ENCODE measurements at places on chromosomes 3 and 15. TPM values are rescaled to one million over a fixed set of nuclear protein-coding genes. Genes with fewer than 3 reads are reported as not detected.
A peak's percentile ranks its signal among the peaks of the same experiment; 100 is the strongest.

GRCh38 chr3:134457376-134458074, 28.3 kb downstream of the ANAPC13 start:
- no peak overlapping the region for H3K27ac ChIP-seq
- H3K36me3 ChIP-seq = no peaks in the 10 kb centered on the region
- no peak overlapping the region for H3K4me3 ChIP-seq
- no peak for DNase-seq
- H3K4me1 ChIP-seq = no peaks in the 10 kb centered on the region
- H3K27me3 ChIP-seq = peaks cover 22% of the 10 kb centered on the region

GRCh38 chr3:61899700-61900462, 338.5 kb downstream of the PTPRG start:
- no peak for DNase-seq
- H3K36me3 ChIP-seq = no peaks in the 10 kb centered on the region

DNA sequence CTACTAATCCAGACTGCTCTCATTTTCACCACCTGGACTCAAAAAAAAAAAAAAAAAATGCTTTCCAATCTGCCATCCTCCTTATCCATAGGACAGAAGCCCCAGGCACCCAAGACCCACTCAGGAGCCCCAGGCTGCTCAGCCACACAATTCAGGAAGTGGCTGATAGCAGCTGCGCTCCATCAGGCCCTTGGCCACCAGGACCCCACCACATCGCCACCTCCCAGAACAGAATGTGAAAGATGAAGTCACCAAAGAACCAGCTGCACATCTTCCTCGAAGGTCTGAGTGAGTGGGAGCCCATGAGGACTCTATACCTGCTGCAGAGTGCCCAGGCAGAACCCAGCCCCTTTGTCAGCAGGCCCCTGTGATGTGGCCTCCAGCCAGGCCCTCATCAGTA, 19.5 kb downstream of the POC1A start:
- H3K4me3 ChIP-seq = no peak overlapping the region
- no peak for DNase-seq
- no peaks in the 10 kb centered on the region for H3K27me3 ChIP-seq
- no peak overlapping the region for H3K27ac ChIP-seq

GRCh38 chr15:32715276-32715675, 2.5 kb upstream of the GREM1 start:
- H3K27me3 ChIP-seq = peaks cover 60% of the 10 kb centered on the region
- H3K4me1 ChIP-seq = peaks cover 7% of the 10 kb centered on the region
- H3K4me3 ChIP-seq = no peak overlapping the region
- peaks cover 1% of the 10 kb centered on the region for H3K36me3 ChIP-seq
- H3K27ac ChIP-seq = no peak overlapping the region
- DNase-seq = no peak

- no peak overlapping the region for H3K4me3 ChIP-seq
- no peak overlapping the region for H3K27ac ChIP-seq
- no peaks in the 10 kb centered on the region for H3K36me3 ChIP-seq
- DNase-seq = no peak
- no peaks in the 10 kb centered on the region for H3K4me1 ChIP-seq
Measured at GRCh38 chr15:25240461-25241021, 198.3 kb downstream of the UBE3A start.

ZFAND6 gene
- total RNA-seq = 50.3 TPM

DNA sequence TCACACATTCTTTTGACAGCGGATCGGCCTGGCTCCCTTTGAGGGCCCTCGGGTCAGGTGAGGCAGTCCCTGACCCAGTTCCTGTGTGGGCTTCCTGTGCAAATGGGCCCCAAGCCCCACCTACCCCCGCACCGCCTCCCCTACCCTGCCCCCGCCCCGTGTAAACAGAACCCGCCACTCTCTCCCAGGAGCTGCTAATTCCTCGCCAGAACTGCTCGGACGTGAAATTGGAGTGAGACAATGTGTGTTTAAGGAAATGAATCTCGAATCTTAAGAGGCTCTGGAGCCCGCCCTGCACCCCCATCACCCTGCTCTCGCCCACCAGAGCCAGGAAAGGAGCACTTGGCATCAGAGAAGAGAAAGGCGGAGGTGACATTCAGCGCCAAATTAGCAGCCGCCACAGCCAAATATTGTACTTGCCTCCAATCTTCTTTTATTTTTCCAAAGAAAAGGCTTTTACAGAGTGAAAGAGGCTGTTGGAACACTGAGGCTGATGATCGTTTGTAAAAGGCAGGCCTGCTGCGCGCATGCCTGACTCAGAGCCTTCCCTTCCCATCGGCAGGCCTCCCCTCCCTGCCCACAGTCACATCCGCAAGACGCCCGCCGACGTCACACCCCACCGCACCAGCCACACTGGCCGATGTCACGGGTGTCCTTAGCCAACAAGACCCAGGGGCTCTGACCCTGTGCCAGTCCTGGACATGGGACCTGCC, 53.1 kb downstream of the CACNA2D2 start:
- H3K4me1 ChIP-seq = peaks cover 7% of the 10 kb centered on the region
- H3K4me3 ChIP-seq = peak overlapping the region; percentile 70
- H3K27me3 ChIP-seq = no peaks in the 10 kb centered on the region
- peak; percentile 70 for DNase-seq
- H3K36me3 ChIP-seq = no peaks in the 10 kb centered on the region

SMC4 gene
- total RNA-seq = 163 TPM

- H3K27me3 ChIP-seq = peaks cover 76% of the 10 kb centered on the region
- DNase-seq = no peak
- no peak overlapping the region for H3K4me3 ChIP-seq
- H3K36me3 ChIP-seq = no peaks in the 10 kb centered on the region
- H3K27ac ChIP-seq = no peak overlapping the region
Measured at GRCh38 chr15:37108381-37109167, 8.2 kb upstream of the MEIS2 start.

- no peak for DNase-seq
- H3K36me3 ChIP-seq = no peaks in the 10 kb centered on the region
- no peaks in the 10 kb centered on the region for H3K27me3 ChIP-seq
- no peaks in the 10 kb centered on the region for H3K4me1 ChIP-seq
Measured at GRCh38 chr15:33358306-33358705, 47.5 kb downstream of the RYR3 start.

FANCD2 gene
- total RNA-seq = 64.2 TPM

NR1I2 gene
- not detected for total RNA-seq

- no peak overlapping the region for H3K4me3 ChIP-seq
- DNase-seq = no peak
- H3K27me3 ChIP-seq = peaks cover 5% of the 10 kb centered on the region
Measured at GRCh38 chr15:93126599-93126998, 37.6 kb upstream of the RGMA start.

GOLGA6D gene
- not detected for total RNA-seq

GRCh38 chr3:171801738-171802589, 8.3 kb downstream of the PLD1 start:
- H3K4me1 ChIP-seq = no peaks in the 10 kb centered on the region
- H3K36me3 ChIP-seq = no peaks in the 10 kb centered on the region
- peaks cover 15% of the 10 kb centered on the region for H3K27me3 ChIP-seq
- DNase-seq = no peak

CTNNB1 gene
- 139 TPM for total RNA-seq

- no peaks in the 10 kb centered on the region for H3K27me3 ChIP-seq
- H3K36me3 ChIP-seq = no peaks in the 10 kb centered on the region
- no peak overlapping the region for H3K27ac ChIP-seq
- no peak overlapping the region for H3K4me3 ChIP-seq
- no peaks in the 10 kb centered on the region for H3K4me1 ChIP-seq
Measured at GRCh38 chr3:181081930-181082329, 92.4 kb upstream of the DNAJC19 start.

SYNPR gene
- not detected for total RNA-seq

DNA sequence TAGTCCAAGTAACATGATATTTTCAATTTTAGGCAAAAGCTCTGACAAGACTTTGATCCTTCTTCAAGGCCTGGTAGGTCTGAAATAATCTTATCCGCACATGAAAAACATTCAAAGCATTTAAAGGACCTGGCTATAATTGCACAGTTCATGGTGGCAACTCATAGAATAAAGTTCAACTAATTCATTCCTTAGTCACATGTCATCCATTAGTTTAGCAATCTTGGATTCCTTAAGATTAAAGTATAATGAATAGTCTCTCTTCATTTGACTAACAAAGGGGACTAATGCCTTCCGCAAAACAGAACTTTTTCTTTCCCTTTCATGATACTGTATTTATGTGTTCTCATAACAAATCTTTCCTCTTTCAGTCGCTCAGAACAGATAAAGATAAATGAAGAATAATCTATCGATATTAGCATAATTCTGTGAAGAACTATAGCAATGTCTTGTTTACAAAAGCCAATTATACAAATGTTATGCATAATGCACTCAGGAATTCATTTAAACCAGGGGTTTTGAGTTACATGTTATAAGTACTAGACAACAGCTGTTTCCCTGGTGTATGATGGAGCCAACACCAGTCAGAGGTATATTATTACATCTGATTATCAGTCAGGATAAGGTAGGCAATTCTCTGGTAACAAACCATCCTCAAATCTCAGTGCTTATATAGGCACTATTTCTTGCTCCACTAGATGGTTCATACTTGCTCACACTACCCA, 172.5 kb downstream of the POTEB3 start:
- H3K27ac ChIP-seq = no peak overlapping the region
- H3K4me1 ChIP-seq = peaks cover 10% of the 10 kb centered on the region
- peaks cover 26% of the 10 kb centered on the region for H3K27me3 ChIP-seq
- no peak overlapping the region for H3K4me3 ChIP-seq
- no peaks in the 10 kb centered on the region for H3K36me3 ChIP-seq
- DNase-seq = no peak

- no peak overlapping the region for H3K27ac ChIP-seq
- no peaks in the 10 kb centered on the region for H3K36me3 ChIP-seq
- H3K27me3 ChIP-seq = peaks cover 1% of the 10 kb centered on the region
- no peak for DNase-seq
- H3K4me1 ChIP-seq = no peaks in the 10 kb centered on the region
- H3K4me3 ChIP-seq = no peak overlapping the region
Measured at GRCh38 chr3:140610544-140610943, 67.3 kb upstream of the TRIM42 start.

DNA sequence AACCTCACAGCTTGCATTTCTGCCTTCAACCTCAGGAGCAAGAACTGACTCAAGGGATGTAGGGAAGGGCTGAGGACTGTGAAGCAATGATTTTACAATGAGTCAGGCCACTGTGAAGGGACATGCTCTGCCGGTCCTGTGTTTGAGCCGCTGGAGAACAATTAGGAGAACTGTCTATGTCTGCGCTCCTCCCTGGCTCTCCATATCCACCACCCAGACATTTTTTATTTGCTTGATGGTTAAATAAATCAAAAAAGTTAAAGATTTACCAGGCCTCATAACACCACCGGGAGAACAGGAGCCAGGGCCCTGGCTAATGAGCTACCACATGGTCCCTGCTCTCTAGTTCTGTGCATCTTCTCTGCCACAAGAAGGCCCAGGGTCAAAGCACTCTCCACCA, 29.6 kb downstream of the SEC61A1 start:
- H3K27ac ChIP-seq = no peak overlapping the region
- peaks cover 37% of the 10 kb centered on the region for H3K36me3 ChIP-seq
- no peaks in the 10 kb centered on the region for H3K4me1 ChIP-seq
- peaks cover 10% of the 10 kb centered on the region for H3K27me3 ChIP-seq

SLC6A20 gene
- not detected for total RNA-seq

TICRR gene
- total RNA-seq = 17.6 TPM

SRGAP3 gene
- 0.54 TPM for total RNA-seq

CPA3 gene
- not detected for total RNA-seq

DNA sequence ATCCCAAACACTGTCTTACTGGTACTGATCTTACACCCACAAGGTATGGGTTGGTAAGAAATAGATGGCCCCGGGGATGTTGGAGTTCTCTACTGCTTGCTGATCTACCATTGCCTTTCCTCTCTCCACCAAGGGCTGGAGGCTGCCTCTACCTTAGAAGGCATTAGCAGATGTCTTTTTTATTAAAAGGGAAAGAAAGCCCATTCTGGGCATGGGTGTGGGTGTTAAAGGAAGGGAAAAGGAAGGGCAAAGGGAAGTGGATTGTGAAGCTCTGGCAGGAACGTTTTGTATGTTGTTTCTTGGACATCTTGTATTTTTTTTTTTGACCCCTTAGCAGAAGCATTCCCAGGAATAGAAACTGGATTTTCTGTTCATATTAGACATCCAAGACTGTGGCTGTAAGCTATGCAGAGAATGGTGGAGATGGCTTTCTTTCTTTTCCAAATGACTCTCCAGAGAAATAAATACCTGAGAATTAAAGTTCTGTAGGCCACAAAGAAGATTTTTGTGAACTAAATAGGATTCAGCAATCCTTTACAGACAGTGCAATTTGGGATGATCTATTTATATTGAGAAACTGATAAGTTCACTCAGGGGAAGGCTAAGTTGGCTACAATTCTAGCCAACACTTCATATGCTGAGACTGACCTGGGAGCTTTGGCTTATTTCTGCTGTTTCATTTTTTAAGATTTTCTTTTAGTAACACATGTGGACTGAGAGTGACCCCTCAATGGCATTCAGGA, 108.8 kb downstream of the TOP2B start:
- H3K27ac ChIP-seq = no peak overlapping the region
- peaks cover 3% of the 10 kb centered on the region for H3K27me3 ChIP-seq
- no peak overlapping the region for H3K4me3 ChIP-seq
- no peak for DNase-seq
- H3K36me3 ChIP-seq = no peaks in the 10 kb centered on the region

All from activated T-helper 1 cell treated with anti-CD3 and anti-CD28 coated beads, Interleukin-12 subunit alpha, Interleukin-12 subunit beta, Interleukin-2, Interleukin-4 antibody, amounts not matched to agents 30 ng/mL and 10 ng/mL and 1 ng/mL, durations not matched to agents 14 hours and 24 hours and 36 hours (primary cell).